Skeletal muscle tissue (tissue), 5 donors: ENCODE measurements at places on chromosomes 11 and 22. TPM values are rescaled to one million over a fixed set of nuclear protein-coding genes. Genes with fewer than 3 reads are reported as not detected.

Gene SOX6
- total RNA-seq = 50.1 TPM

Gene CYP2R1
- 9.9 TPM for total RNA-seq

Gene MRGPRX4
- not detected for total RNA-seq

Gene KRTAP5-9
- not detected for total RNA-seq

Gene APOL4
- 21.4 TPM for total RNA-seq

Gene GAL
- total RNA-seq = 1.0 TPM

Gene TRIM49
- not detected for total RNA-seq

Gene KIRREL3
- total RNA-seq = under 0.01 TPM

Gene MS4A15
- not detected for total RNA-seq

Gene GSTT2B
- 4.7 TPM for total RNA-seq

Gene PRG3
- 2.6 TPM for total RNA-seq
